ENCODE measurements at places on chromosomes 4 and X.

GRCh38 chr4:115272594-115272993 is 159.2 kb upstream of the NDST4 start:
- no peak for DNase-seq

DNA sequence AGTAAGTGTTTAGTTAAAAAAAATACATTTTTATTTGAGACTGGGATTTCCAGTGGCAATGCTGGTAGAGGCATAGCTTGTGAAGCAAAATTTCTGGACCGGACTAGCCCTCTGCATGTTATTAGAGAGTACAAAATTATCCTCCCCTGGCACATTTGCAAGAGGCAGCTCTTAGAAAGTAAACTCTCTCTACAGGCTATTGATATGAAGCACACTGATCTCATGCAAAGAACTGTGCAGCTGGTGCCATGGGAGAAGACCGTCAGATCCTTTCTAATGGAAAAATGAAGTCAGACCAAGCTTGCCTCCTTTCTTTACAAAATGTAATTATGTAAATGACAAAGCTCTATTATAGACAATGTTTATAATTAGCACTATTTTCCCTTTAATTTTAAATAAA is 2717.2 kb downstream of the PCDH7 start:
- DNase-seq: no peak

DNA sequence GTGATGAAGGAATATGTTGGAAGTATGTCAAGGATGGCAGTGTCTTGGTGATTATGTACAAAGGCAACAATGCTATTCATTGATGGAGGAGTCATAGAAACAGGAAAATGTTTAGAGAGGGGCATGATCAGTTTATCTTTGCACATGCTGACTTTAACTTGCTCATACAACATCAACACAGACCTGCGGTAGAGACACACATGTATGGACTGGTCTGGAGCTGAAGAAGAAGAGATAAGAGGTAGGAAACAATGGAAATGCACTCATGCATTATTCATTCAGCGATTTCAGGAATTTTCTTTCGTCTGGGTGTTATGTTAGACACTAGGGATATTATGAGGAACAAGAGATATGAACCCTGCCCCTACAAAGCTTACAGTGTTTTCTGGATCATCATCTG is 1252.3 kb upstream of the TENM3 start:
- no peak for DNase-seq

DNA sequence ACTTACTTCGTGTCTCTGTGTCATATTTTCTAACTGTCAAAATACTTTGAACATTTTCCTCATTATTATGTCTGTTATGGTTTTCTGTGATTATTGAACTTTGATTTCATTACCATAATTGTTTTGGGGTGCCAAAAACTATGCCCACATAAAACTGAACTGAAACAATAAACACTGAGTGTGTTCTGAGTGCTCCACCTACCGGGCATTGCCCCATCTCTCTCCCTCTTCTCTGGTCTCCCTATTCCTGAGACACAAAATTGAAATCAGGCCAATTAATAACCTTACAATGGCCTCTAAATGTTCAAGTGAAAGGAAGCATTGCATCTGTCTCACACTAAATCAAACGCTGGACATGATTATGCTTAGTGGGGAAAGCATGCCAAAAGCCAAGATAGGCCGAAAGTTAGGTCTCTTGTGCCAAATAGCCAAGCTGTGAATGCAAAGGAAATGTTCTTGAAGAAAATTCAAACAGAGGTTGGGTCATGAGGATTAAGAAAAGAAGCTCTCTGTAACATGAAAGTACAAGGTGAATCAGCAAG is 972.3 kb downstream of the PCDH7 start:
- no peak for DNase-seq

- peak; percentile 69 for DNase-seq
These were observed 12.6 kb downstream of the TAF1 start for GRCh38 chrX:71378732-71379131.

All from pulmonary artery endothelial cell (primary cell).